ENCODE measurements at places on chromosomes 11 and 22.

DNA sequence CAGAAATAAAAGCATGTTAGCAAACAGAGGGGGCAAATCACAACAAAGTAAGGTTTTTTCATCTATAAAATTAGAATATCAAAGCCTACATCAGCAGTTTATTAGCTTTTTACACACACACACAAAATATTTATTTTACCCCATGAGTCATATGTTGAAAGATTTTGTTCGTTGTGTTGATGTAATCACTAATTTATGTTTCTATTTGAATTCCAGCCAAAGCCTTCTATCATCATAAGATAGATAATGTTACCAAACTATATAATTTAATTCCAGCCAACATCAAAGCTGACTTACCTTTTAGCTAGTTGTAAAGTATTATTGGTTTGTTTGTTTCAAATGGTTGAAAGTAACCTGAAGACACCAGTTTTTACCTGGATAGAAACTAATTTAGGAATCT, 458.0 kb upstream of the ARHGAP42 start:
- DNase-seq, result no peak

- DNase-seq, result no peak
Measured at GRCh38 chr22:23984430-23984829, 4.5 kb downstream of the GSTT2 start.

DNA sequence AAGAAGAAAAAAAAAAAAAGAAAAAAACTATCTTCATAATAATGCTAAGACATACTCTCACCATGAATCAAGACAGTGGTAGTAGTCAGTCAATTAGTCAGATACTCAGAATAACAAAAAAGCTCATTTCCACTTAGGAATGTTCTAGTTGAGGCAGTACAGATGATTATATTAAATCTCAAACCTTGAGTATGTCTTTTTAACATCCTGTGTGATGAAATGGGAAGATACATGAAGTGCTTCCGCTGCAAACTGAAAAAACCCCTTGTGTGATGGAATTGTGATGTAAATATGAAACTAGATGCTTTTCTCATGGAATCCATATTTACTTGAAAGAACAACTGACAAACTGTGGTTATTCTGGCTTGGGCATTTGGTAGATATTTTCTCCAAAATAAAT, 13.7 kb downstream of the AMOTL1 start:
- DNase-seq, result no peak

DNA sequence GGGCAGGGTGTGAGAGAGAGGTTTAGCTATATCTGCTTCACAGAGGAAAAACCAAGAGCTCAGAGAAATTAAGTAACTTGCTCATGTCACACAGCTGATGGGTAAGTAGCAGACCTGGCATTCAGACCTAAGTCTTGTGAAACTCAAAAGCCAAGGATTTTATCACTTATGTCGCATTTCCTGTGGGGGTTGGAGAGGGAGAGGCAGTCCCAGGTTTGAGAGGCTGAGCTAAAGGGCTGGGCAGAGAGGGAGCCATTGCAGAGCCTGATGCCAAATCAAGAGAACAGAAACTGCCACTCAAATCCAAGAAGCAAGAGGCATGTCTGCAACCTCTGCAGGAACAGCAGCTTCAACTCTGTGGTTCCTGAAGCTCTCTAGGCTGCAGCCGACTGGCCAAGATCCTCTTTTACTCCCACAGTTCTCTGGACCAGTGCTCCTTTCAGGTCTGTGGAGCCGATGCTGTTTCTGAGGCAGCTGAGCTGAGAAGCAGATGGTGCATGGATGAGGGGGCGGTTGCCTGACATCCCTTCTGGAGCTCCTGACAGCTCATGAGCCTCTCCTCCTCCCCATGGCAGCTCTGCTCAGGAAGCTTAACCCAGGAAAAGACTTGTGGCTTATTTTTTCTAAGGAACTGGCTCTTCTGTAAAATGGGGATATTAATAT, 47.6 kb upstream of the NAV2 start:
- no peak for DNase-seq

- no peak for DNase-seq
Measured at GRCh38 chr11:9120664-9121468, 29.5 kb upstream of the SCUBE2 start.

DNA sequence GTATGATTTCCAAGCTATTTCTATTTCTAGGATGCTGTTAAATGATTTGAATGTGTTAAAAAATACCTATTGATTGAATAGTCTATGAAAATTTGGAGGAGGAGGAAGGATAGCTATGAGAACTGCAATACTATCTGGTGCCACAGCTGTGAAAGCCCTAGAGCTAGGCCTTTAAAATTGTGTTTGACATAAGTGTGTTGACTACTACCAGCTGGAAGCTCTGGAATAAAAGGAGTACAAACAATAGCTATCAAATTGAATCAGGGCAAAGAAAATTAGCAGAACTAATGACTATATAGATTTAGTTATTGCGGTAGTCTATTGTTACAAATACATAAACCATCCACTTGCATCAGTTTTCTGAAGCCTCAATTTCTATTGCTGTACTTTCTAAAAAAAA, 124.8 kb upstream of the CNTN5 start:
- DNase-seq, result no peak

GRCh38 chr11:72736452-72737069, 15.6 kb downstream of the ARAP1 start:
- DNase-seq, result no peak

- no peak for DNase-seq
Measured at GRCh38 chr11:103338621-103339484, 229.6 kb downstream of the DYNC2H1 start.

GRCh38 chr11:23668324-23668723, 808.0 kb upstream of the CCDC179 start:
- no peak for DNase-seq

DNA sequence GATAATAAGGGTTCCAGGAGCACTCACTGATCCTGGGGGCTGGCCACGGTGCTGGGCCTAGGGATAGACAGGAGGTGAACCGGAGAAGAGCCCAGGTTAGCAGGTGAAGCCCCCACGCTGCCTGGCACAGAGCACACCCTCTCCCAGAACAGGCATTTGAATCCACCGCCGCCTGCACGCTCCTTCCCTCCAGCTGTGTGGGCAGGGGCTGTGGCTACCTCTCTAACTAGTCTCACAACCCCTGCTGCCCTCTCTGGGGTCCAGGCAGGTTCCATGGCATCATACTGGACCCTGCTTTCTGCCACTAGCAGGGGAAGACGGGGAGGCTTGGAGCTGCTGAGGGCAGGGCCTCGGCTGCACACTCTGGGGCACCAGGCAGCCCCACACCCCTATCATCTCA, 358.0 kb downstream of the CTTN start:
- no peak for DNase-seq

DNA sequence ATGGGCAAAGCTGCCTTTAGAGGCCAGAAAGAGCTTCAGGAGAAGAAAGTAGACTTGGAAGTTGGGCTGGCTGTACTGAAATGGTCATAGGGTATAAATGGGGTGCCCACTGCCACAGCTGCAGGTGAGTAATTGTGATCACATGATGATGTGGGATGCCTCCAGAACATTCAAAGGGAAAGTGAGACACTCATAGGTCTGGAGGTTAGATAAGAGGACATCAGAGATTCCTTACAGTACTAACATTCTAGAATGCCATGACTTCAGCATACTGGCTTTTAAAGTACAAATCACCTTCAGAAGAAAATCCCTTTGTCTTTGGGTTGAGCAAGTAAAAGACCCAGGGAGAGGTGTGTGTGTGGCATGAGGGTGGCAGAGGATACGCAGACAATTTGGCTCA, 419.2 kb downstream of the TENM4 start:
- DNase-seq, result no peak

- no peak for DNase-seq
Measured at GRCh38 chr11:134987223-134987768, 575.3 kb upstream of the B3GAT1 start.

DNA sequence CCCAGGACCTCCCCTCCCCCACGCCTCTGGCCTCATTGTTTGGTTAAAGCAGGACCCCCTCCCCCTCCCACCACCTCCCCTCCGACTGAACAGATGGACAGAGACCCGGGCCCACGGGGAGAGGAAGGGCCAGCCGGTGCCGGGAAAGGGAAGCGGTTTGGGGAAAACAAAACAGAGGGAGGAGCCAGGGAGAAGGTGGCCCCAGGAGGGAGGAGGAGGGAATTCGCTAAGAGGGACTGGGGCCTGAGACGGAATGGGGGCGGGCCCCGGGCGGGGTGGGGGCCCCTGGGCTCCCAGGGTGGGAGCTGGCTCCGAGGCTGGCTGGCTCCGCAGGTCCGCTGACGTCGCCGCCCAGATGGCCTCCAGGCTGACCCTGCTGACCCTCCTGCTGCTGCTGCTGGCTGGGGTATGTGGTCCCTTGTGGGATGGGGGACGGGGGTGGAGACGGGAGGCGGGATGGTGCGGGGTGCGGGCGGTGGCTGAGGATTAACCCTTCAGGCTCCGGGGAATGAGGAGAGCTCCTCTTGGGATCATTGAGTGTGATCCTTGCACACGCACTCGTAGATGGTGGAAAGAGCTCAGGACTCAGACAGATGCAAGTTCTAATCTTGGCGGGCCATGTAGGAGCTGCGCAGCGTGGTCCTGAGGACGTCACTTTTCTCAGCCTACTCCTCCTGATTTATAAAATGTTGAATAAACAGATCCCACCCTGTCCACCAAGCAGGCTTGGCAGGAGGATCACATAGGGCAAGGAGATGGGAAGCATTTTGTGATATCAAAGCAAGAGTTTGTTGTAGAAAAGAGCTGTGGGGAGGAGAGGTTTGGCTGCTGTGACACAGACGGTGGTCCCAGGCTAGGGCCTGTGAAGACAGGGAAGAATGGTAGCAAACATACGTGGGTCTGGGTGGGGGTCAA, 688 bp downstream of the SERPING1 start:
- DNase-seq, result no peak

DNA sequence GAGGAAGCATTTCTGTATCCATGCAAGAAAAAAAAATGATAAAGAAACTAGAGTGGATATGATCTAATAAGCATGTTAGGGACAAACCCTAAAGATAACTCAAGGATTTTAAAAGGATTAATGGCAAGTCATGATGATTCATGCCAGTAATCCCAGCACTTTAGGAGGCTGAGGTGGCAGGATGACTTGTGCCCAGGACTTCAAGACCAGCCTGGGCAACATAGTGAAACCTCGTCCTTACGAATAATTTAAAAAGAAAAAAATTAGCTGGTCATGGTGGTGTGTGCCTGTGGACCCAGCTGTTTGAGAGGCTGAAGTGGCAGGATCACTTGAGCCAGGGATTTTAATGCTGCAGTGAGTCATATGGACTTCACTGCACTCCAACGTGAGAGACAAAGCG, 145.5 kb upstream of the BLID start:
- DNase-seq, result no peak

GRCh38 chr11:3206156-3206921, 12.3 kb downstream of the MRGPRG start:
- DNase-seq, result no peak

DNA sequence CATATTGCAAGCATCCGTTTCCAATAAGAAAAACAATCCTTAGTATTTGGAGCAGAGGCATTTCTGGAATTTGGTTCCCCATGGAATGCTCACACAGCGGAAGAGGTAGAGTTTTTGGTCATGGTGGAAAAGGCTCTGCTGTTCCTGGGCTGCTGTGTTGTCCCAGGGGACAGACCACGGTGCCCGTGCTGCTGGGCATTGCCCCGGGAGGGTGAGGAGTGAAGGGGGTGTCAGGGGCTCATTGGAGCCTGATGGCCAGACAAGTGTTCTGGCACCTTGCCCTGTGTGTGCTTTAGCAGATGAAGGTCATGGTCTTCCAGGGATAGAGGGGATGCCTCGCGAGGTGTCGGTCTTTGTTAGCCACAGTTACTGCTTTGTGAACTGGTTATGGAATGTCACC, 61.2 kb downstream of the MPPED1 start:
- no peak for DNase-seq

DNA sequence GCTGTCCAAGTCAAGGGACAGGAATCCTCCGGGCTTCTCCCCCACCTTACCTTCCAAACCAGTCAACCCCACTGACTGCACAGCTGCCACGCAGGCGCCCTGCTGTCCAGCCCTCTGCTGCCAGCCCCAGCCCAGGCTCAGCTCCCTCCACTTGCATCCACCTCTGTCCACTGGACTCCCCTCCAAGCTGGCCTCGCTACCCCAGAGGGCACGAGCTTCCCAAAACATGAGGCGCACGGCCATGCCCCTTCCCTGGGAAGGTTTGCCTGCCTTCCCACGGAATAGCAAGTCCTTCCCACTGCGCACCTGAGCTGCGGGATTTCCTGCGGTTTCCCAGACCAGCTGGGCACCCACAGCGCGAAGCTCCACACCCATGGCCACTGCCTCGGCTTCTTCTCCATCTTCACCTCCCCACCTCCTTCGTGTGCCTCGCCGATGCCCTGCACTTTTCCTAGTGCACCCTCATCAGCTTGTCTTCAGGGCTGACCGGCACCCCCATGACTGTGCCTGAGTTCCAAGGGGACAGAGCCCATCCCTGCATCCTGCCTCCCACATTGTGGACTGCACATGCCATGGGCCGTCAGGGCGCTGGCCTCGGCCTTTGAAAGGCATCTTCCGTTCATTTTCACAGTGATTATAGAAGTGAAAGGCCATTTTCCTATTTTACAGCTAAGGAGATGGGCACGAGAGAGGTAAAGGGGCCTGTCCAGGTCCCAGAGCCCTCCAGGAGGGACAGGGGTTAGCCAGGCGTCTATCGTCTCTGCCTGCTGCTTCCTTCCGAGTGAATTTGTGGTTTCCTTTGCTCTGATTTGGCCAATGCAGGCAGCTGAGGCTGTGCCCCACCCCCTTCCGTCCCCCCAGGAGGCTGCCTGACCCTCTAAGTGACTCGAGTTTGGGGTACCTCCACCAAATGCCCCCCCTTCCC, 16.4 kb downstream of the IFITM10 start:
- no peak for DNase-seq

GRCh38 chr11:74004046-74004695, 4.7 kb downstream of the UCP3 start:
- DNase-seq, result no peak

DNA sequence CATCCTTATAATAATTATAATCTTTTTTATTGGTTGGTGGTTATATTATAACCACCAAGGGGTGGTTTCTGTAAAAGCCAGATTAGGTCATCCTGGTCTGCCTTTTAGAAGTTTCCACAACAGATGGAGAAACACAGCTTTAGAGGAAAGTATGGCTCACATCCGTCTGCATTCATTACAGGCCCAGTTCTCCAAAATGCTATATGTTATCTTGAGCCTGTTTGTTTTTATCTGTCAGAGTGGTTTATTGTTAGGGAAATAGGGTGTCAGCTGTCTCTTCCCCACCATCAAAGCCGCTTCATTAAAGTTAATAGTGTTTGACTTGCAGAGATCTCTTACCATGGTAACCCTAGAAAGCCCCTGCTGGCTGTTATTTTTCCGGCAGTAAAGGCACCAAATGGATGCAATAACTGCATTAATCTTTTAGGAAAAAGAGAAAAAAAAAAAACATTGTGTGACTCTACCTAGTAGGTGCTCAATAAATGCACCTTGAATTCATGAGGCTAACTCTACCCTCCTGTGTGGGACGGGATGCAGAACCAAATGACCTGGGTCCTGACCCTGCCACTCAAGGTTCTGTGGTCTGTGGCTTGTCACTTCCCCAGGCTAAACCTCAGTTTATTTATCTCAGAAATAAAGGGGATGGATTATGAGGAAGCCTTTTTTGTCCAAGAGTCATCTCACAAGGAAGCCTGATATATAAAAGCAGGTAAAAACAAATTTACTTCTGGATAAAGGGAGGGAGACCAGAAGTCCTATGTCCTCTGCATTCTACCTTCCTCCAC, 118.3 kb downstream of the WT1 start:
- no peak for DNase-seq

GRCh38 chr11:124745270-124745834, 5.6 kb downstream of the NRGN start:
- no peak for DNase-seq

GRCh38 chr11:103076361-103076760, 15.6 kb downstream of the DCUN1D5 start:
- DNase-seq, result no peak

GRCh38 chr11:126426820-126427749, 71.6 kb downstream of the ST3GAL4 start:
- DNase-seq, result no peak

GRCh38 chr11:34548278-34548677, 34.7 kb upstream of the ELF5 start:
- no peak for DNase-seq

Measured in NCI-H510A (cell line).